Stimulated activated CD8-positive, alpha-beta memory T cell treated with anti-CD3 and anti-CD28 coated beads, Interleukin-7, amount 100 ng/mL, for 4 hours (primary cell): ENCODE measurements at places on chromosomes 3 and 15.

- DNase-seq = no peak
Measured at GRCh38 chr3:187520027-187520945, 149.9 kb downstream of the SST start.

- DNase-seq = no peak
Measured at GRCh38 chr3:183626877-183627594, 8.4 kb upstream of the KLHL24 start.

DNA sequence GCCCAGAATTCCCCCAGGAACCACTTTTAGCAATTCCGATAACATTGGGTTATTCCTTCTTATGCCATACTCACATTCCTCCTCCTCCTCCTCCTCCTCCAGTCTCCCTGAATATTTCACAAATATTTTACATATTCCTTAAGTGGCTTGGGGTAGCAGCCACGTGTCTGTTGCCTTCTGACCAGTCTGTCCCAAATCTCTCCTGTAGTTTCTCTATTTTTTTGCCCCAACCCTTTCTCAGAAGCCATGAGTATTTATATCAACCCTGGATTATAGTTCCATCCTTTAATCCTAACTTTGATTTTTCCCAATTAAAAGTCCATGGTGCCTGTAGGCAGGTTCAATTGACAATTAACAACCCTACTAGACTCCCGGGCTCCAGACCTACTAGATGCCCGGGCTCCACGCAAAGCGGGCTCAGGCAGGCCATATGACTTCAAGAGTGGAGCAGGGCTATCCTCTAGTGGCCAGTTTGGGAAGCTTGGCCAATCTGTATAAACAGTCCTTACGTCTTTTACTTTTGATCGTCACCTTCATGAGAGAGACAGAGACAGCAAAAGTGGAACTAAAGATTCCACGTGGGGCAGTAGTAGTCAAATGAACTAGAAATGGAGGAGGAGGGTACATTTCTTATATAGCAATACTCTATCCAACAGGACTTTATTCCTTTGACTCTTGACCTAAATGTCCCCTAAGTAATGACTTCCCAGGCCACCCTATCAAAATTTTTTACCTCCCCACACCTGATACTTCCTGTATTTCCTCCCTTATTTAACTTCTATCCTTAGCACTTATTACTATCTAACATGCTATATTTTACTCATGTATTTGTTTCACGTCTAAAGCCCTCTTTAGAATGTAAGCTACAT, 69.7 kb downstream of the USF3 start:
- no peak for DNase-seq

DNA sequence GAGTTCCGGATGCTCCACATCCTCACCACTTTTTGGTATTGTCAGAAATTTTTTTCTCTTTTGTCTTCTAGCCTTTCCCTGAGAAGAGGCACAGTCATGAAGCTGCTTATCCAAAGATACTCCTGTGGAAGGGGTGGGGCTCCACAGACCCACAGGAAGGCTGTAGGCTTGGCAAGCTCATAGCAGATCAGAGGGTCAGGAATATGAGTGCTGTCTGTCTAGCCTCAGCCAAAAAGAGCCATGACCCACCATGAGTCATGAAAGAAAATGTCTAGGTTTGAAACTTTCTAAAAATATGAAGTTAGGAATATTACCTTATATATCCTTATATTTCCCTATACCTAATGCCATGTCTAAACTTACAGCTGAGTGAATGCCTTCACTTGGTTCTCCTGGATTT, 118.2 kb upstream of the THBS1 start:
- DNase-seq = no peak

DNA sequence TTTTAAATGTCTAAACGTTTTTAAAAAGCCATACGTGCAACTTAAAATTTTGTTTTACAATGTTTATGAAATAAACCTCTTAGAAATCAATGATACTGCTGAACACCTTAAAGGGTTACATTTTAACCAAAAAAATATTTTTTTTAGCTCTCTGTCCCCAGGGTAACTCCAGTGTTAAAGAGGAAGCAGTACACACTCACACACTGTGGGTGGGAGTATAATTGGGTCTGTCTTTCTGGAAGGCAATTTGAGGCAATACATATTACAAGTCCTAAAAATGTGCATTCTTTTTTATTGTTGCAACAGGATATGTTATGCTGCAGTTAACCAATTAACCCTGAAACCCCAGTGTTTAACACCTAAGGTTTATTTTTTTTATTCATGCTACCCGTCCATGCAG, 34.1 kb downstream of the WHAMM start:
- DNase-seq = no peak

DNA sequence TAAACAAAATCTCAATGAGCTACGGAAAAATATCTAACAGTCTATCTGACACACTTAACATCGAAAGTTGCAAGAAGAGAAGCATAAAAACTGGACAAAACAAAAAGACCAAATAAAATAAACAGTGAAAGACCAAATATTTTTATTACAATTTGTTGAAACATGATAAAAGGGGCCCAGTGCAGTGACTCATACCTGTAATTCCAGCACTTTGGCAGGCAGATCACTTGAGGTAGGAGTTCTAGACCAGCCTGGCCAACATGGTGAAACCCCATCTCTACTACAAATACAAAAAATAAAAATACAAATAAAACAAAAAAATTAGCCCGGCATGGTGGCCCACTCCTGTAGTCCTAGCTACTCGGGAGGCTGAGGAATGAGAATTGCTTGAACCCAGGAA, 914.0 kb upstream of the ALCAM start:
- no peak for DNase-seq

DNA sequence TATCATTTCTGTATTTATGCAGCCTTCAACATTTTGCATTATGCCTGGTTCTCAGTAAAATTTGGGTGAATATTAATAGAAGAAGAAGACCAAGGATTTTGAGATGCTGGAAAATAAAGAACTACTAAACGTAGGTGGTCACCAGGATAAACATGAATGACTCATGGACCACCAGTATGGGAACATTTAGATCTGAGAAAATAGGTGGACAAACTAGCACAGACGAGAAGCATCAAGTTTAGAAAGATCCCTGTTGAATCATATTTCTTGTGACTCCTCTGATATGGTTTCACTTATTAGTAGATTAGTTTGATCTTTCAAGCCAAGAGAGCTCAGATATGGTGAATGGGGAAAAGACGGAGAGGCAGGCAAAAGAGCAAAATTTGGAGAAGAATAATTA, 97.9 kb downstream of the RAP2B start:
- DNase-seq = no peak

GRCh38 chr3:72143966-72144717, 359.2 kb upstream of the PROK2 start:
- no peak for DNase-seq

DNA sequence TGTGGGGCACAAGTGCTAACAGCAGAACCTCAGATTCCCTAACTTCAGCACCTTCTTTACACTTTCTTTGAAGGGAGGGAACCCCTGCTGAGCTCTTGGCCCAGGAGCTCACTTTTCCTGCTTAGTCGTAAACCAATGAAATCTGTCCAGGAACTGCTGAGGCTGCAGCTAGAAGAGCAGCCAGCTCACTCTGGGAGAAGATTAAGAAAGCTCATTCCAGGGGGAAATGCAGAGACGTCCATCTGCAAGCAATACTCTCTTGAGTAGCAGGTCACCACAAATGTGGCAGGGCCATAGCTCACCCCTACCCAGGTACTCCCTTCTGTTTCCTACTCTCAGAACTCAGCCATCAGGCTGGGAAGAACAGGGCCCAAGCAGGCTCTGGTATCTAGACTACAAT, 103.3 kb downstream of the WDR76 start:
- no peak for DNase-seq
